ENCODE measurements at places on chromosomes 7 and 10.

DNA sequence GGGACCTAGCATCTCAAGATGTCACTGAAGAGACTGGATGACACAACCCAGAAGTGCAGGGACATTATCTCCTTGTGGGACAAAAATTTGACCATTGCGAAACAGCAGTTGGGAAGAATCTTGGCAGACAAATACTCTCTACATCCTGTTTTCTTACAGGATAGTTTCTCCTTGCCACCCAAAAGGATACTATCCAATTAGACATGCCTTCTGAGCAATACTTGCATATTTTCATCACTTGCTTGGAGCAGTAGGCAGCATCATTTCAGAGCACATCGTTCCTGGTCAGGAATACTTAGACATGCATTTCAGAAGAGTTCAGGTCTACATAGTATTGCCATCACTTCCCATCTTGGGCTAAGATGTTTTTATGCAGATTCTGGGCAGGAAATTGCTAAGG, 56.8 kb downstream of the FAS start:
- DNase-seq, result no peak

DNA sequence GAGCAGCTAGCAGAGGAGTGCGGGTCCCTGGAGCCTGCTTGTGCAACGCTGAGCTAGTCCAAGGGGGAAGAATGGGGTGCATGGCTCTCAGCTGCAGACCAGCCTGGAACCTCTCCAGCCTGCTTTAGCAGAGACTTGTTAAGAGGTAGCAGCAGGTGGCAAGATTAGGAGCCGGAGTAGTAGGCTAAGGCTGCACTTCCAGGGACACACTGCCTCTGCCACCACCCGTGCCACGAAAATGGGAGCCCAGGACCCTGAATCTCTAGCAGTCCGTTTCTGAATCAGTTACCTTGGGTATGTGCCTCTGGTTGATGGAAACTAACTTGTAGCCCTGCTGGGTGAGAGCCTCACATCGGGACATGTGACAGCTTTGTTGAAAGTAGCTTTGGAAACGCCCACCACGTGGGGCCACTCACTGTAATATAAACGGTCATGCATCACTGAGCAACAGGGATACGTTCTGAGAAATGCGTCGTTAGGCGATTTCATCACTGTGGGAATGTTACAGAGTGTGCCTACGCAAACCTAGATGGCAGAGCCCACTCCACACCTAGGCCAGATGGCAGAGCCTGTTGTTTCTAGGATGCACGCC, 25.9 kb downstream of the HTRA1 start:
- no peak for DNase-seq

DNA sequence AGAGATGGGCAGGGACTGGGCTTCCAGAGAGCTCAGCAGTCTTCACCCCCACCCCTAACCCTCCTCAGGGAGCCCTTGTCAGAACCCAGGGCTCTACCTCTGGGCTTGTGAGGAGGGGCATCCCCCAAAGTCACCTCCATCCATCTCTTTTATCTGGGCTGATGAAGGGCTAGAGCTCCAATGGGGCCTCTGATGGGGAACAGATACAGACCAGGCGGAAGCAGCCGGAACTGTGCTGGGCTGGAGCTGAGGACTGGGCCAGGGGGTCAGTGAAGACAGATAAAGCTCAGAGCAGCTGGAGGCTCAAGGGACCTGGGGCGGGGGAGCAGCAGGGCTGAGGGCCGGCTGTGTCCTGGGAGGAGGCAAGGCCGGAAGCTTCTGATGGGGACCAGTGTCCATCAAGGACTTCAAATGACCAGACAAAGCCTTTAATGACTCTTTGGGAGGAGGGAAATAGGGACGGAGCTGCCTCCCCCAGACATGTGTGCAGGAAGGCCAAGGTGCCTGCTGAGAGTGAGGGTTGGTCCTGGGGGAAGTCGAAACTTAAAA, 10.2 kb downstream of the KAZALD1 start:
- no peak for DNase-seq

GRCh38 chr7:116968631-116969030, 15.3 kb downstream of the ST7 start:
- no peak for DNase-seq

DNA sequence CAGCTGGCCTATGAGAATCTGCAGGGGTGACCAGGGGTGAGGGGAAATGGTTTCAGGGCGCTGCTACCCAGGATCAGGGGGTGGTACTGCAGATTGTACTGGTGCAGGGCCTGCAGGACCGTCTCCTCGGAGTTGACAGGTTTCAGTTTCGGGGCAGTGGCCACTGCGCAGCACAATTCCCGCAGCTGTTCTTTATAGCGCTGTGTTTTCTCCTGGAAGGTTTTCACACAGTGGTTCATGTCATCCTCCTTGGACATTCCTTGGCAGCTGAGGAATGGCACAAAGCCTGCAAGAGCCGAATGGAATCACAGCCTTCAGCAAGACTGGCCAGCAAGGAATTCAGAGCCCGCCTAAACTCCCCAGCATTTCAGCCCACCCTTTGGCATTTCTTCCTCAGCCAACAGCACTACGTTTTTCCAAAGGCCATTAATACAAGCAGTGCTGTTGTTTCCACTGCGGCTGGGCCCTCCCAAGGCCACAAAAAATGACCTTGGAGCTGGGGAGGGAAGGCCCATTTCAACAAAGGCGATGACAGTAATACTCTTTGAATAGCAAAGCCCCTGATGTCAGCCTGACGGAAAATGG, 44.9 kb downstream of the PNLIPRP2 start:
- DNase-seq, result peak; percentile 45

- no peak for DNase-seq
These were observed 88.3 kb downstream of the ARMH3 start for GRCh38 chr10:101967713-101968112.

DNA sequence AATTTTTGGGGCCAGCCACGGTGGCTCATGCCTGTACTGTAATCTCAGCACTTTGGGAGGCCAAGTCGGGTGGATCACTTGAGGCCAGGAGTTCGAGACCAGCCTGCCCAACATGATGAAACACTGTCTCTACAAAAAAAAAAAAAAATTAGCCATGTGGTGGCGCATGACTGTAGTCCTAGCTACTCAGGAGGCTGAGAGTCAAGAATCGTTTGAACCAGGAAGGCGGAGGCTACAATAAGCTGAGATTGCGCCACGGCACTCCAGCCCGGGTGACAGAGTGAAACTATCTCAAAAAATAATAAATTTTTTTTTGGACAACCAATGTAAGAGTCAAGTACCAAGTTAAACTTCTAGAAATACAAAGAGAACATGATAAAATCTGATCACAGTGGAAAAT, 164.6 kb downstream of the AVL9 start:
- no peak for DNase-seq

DNA sequence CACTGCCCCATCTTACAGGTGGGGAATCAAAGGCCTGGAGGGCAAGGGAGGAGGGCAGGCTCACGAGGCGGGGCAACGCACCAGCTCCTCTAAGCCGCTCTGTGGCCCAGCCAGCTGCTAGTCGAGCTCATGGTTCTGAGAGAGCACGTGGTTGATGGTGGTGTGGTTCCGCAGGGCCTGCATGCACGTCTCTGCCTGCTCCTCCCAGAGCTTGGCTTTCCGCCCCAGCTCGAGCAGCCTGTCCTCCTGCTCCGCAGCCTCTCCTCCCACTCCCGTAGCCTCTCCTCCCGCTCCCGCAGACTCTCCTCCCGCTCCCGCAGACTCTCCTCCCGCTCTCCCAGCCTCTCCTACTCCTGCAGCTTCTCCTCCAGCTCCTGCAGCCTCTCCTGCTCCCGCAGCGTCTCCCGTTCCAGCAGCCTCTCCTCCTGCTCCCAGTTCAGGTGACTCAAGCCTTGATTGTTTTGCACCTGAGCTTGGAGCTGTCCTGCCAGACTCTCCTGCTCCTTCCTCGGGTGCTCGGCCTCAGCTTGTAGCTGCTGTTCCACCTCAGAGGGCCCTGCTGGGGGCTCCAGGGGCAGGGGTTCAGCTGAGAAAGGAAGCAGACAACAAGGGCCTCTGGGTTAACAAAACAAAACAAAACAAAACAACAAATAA, 19.1 kb upstream of the MTPAP start:
- DNase-seq, result no peak

DNA sequence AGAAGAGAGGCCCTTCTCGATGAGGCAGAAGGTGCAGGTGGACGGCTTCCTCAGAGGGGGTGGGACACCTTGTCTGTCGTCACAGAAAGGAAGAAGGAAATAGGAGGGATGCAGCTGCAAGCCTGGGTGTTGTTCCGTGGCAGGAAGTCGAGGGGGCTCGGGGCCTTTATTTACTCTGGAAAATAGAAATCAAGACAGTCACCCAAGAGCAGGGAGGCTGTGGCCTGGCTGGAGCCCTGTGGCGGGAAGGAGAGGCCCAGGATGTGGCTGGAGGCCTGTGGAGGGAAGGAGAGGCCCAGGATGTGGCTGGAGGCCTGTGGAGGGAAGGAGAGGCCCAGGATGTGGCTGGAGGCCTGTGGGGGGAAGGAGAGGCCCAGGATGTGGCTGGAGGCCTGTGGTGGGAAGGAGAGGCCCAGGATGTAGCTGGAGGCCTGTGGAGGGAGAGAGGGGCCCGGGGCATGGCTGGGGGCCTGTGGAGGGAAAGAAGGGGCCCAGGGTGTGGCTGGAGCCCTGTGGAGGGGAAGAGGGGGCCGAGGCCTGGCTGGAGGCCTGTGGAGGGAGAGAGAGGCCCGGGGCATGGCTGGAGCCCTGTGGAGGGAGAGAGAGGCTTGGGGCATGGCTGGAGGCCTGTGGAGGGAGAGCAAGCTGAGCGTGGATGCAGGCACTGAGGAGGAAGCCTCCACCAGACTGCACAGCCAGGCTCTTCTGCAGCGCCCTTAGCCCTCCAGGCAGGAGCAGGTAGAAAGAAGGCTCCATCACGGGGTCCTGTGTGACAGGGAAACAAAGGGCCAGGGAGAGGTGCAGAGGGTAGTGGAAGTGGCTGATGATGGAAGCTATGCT, 97.3 kb upstream of the SFMBT2 start:
- no peak for DNase-seq

DNA sequence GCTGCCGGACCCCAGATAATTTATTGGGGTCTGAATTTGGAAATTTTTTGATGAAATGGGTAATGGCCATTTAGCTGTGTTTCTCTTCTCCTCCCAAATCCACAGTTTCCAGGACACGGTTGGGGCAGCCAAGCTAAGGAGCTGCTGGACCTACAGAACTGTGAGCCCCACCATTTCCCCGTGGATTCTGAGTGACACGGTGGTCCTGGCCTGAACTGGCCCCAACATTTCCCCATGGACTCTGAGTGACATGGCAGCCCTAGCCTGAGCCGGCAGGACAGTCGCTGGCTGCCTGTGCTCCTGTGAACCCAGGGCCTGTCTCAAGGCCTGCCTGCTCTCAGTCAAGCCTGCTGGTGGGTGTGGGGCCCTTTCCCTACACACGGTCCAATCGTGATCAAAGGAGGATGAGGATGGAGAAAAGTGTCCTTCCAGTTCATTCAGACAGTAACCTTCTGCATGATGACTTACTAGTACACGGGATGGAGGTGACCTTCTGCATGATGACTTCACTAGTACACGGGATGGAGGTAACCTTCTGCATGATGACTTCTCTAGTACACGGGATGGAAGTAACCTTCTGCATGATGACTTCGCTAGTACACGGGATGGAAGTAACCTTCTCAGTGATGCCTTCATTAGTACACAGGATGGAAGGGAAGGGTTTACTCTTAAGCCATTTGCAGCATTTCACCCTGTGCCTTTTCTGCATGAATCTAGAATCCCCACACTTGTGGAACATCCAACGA, 359.9 kb downstream of the GLRX3 start:
- no peak for DNase-seq

DNA sequence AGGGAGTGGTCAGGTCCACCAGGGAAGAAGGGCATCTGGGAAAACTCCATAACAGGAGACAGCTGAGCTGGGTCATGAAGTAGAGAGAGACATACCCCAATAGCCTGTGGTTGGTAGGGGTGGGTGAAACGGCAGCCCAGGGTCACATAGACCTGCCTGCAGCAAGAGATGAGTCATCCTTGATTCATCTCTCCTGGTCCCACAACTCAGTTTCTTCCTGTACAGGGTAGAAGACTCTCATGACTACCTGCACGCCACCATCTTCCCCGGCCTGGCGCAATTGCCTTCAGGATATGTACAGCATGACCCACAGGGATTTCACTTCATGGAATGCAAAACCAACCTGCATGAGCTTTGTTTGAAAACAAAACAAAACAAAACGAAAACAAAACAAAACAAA, 45.1 kb upstream of the ADAM12 start:
- no peak for DNase-seq

DNA sequence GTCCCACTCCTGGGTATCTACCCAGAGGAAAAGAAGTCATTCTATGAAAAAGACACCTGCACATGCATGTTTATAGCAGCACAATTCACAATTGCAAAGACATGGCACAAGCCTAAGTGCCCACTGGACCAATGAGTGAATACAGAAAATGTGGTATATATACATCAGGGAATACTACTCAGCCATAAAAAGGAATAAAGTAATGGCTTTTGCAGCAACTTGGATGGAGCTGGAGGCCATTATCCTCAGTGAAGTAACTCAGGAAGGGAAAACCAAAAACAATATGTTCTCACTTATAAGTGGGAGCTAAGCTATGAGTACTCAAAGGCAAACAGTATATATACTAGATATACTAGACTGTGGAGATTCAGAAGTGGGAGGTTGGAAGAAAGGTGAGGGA, 53.7 kb downstream of the VKORC1L1 start:
- no peak for DNase-seq

- DNase-seq, result no peak
These were observed 25.6 kb downstream of the SND1 start for GRCh38 chr7:127677433-127678230.

- DNase-seq, result no peak
These were observed 135.1 kb downstream of the ZMIZ1 start for GRCh38 chr10:79203833-79204232.

GRCh38 chr7:133614251-133614650, 361.4 kb downstream of the EXOC4 start:
- no peak for DNase-seq

GRCh38 chr10:98267894-98268693, at the start of gene LOXL4:
Gene LOXL4, minus strand, starts transcription at chr10:98268194. Its CDS starts 5,175 bp downstream, at chr10:98263019.
- DNase-seq, result no peak

GRCh38 chr7:22445140-22445743, 54.7 kb downstream of the STEAP1B start:
- DNase-seq, result peak; percentile 86

- DNase-seq, result peak; percentile 7
These were observed 18.1 kb downstream of the PDGFA start for GRCh38 chr7:501526-501925.

DNA sequence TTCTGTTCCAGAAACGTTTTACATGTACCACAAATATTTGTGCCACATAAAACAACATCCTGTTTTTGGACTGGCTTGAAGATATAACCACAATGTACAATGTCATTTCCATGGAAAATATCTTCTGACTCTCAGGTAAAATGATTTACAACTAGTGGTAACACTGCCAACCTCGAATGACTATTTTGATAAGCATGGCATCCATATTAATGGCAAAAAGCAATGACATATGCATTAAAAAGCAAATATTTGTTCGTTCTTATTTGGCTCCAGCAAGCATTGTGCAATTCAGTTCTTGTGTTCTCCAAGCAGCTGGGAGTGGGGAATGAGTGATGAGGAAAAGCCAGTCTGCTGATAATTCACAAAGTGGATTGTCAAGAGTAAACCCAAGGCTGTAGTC, 289.0 kb downstream of the PLXDC2 start:
- DNase-seq, result no peak

DNA sequence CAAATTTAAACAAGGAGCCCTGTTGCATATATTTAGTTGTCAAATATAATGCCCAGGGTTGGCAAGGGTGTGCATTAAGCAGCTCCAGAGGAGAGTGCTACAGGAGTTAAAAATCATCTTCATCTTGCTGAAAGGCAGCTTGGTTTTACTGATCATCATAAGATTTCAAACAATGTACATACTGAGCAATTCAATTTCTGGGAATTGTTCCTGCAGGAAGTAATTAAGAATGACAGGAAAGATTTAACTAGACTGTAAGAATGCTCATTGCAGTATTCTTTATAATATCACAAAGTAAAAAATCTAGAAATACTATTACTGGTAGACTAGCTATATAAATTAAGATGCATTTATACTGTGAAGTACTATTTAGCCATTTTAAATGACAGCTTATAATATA, 153.6 kb downstream of the DYNC1I1 start:
- DNase-seq, result no peak

All from left ventricle myocardium inferior (tissue), 1 donor.